ENCODE measurements at places on chromosomes 3 and 15.

DNA sequence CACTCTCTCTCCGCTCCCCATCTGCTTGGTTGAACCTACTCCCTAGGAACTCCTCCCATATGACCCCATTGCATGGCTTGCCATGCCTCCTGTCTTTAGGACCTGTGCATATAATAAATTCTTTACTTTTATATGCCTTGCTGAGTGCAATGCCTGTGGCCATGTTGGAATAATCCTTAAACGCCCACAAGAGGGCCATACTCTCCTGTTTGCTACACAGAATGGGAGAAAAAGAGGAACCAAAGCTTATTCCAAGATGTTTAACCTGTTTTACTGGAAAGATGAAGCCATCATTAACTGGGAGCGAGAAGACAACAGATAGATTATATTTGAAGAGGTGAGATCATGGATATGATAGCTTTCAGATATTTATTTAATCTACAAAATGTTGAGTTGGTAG is 1097.8 kb downstream of the NAALADL2 start:
- DNase-seq = no peak

DNA sequence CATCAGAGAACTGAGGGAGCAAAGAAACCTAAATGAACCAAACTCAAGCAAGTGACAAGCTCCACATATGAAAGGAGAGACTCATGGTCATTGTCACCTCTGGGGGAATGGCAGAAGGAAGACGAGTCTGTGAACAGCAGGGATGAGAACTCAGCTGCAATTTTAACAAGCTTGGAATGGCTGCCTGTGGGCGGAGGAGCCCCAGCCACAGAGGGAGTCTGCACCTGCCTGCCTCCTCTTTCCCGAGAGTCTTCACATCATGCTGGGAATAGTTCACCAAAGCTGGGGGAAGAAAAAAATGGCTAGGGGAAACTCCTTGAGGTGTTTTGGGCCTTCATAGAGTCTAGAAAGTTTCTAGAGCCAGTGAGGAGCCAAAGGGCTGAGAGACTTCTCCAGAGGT is 21.3 kb upstream of the BHLHE40 start:
- no peak for DNase-seq

DNA sequence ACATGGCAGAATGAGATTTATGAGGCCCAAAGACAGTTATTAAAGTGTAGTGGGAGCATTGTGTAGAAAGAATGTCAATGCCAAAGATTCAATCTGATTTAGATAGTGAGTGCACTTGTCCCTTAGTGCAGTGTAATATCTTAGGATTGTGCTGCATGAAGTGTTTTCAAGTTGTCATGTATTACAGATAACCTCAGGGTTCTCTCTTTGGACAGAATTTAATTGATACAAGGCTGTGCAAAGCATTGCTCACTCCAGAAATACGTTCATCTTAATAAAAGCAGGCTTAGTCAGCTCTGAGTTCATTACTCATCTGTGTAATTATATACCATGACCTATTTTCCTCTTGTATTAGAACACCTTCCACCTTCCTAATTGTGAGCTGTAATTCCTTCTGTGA is 16.0 kb upstream of the GPR171 start:
- no peak for DNase-seq

- no peak for DNase-seq
Measured at GRCh38 chr15:47872869-47873432, 155.6 kb downstream of the SEMA6D start.

GRCh38 chr3:156948402-156949210 is 122.5 kb downstream of the LEKR1 start:
- no peak for DNase-seq

GRCh38 chr15:83533410-83533962 is 86.3 kb downstream of the SH3GL3 start:
- no peak for DNase-seq

- DNase-seq = no peak
Measured at GRCh38 chr3:39750712-39751111, 58.7 kb upstream of the MYRIP start.

GRCh38 chr3:260898-261297 is 64.3 kb downstream of the CHL1 start:
- DNase-seq = no peak

DNA sequence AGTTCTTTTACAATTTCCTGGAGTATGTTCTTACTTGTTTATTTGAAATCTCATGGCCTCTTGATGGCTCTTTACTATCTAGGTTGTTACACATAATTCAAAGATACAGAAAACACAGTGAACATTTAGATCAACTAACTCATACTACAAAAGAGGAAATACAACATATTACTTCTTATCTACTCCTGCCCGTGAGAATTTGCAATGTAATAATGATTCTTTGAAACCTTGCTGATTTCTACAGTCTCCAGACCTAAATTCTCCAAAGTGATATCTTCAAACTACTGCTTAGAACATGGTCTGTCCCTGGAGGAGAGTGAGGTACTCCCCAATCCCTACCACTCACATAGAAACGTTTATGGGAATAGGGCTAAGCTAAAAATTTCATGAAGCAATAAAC is 29.9 kb upstream of the GOLGA8B start:
- no peak for DNase-seq

DNA sequence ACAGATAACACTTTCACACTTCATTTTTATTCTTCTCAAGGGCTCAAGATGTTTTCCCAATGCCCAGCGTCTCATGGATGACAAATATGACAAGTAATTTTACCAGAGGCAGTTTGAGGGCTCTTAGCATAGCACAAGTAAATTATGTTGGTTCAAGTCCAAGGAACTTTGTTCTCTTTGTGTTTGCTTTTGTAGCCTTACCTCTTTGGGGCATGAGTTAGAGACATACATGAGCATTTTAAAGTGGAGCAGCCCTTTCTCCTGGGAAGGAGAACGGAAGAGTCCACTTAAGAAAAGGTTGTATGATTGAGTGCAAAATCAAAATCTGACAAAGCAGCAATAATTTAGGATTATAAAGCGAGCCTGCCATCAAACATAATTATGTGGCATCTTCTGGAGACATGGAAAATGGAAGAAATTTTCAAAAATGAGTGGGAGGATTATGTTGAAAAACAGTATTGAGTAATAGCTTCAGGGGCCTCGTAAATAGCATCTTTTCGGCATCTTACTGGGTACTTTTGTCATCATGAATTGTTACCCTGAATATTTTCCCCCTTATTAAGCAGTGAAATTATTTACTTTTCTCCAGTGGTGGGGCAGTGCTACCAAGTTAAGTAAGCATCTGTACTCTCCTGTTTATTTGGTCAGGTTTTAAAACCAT is 65.9 kb downstream of the PGPEP1L start:
- no peak for DNase-seq

- DNase-seq = no peak
Measured at GRCh38 chr15:40933517-40933902, 4.4 kb downstream of the DLL4 start.

GRCh38 chr3:45640091-45640507 is 45.5 kb downstream of the LIMD1 start:
- DNase-seq = no peak
